Activated CD4-positive, alpha-beta memory T cell treated with anti-CD3 and anti-CD28 coated beads, Interleukin-2, amount 10 ng/mL, durations not matched to agents 7 days and 5 days (primary cell): ENCODE measurements at places on chromosomes 7 and 10. TPM values are rescaled to one million over a fixed set of nuclear protein-coding genes. Genes with fewer than 3 reads are reported as not detected.

DNA sequence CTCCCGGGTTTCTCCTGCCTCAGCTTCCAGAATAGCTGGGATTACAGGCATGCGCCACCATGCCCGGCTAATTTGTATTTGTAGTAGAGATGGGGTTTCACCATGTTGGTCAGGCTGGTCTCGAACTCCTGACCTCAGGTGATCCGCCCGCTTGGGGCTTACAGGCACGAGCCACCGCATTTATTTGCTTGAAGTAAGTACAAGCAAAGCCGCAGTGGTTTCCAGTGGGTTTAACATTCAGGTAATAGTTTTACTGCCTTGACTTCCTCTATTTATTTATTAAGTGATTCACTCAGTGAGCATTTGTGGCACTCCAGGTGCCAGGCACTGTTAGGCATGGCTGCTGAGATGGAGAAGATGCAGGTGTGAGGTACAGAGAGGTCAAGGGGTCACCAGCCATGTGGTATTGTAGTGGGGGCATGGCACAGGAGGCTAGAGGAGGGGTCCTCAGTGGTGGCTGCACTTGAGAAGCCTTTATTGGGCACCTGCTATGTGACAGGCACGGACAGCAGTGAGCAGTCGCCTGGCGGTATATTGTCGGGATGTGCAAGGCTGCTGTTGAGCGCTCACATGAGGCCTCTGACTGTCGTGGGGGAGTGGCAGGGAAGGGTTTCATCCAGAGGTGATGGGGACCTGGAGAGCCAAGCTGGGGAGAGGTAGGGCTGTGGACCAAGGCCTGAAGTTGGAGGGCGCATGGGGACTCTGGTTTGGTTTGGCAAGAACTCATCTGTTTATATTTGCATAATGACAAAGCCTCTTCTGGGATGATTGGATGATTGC is 54.9 kb downstream of the DOCK1 start:
- no peaks in the 10 kb centered on the region for H3K4me1 ChIP-seq
- H3K27ac ChIP-seq: no peak overlapping the region
- no peak overlapping the region for H3K4me3 ChIP-seq
- DNase-seq: no peak
- no peaks in the 10 kb centered on the region for H3K27me3 ChIP-seq

- H3K4me3 ChIP-seq: peak overlapping the region; percentile 10
- no peaks in the 10 kb centered on the region for H3K27me3 ChIP-seq
- no peak for DNase-seq
- peak overlapping the region; percentile 64 for H3K27ac ChIP-seq
- H3K4me1 ChIP-seq: peaks cover 72% of the 10 kb centered on the region
- peaks cover 9% of the 10 kb centered on the region for H3K36me3 ChIP-seq
Measured at GRCh38 chr10:50540069-50540825, 83.5 kb downstream of the SGMS1 start.

GRCh38 chr10:11204351-11204942 is 186.8 kb downstream of the CELF2 start:
- peak overlapping the region; percentile 36 for H3K27ac ChIP-seq
- no peak overlapping the region for H3K4me3 ChIP-seq
- peaks cover 94% of the 10 kb centered on the region for H3K4me1 ChIP-seq
- H3K36me3 ChIP-seq: peaks cover 96% of the 10 kb centered on the region
- H3K27me3 ChIP-seq: no peaks in the 10 kb centered on the region
- no peak for DNase-seq

ZNF679 gene
- total RNA-seq: not detected

MPP7 gene
- total RNA-seq: 4.0 TPM

ASB10 gene
- total RNA-seq: not detected
